ENCODE measurements at places on chromosomes 2 and 18.
A peak's percentile ranks its signal among the peaks of the same experiment; 100 is the strongest.

- DNase-seq, result peak; percentile 50
These were observed 49.9 kb downstream of the MTCL1 start for GRCh38 chr18:8754995-8755960.

GRCh38 chr2:98372121-98372520, 25.9 kb downstream of the CNGA3 start:
- DNase-seq, result no peak

GRCh38 chr2:60775048-60775639, 19.1 kb downstream of the PAPOLG start:
- no peak for DNase-seq

- DNase-seq, result no peak
These were observed 136.5 kb downstream of the PRPF40A start for GRCh38 chr2:152580714-152581113.

GRCh38 chr2:159209341-159210306, 76.9 kb downstream of the WDSUB1 start:
- DNase-seq, result no peak
